NCI-H2107 (cell line): ENCODE measurements at places on chromosomes 3 and 15.

DNA sequence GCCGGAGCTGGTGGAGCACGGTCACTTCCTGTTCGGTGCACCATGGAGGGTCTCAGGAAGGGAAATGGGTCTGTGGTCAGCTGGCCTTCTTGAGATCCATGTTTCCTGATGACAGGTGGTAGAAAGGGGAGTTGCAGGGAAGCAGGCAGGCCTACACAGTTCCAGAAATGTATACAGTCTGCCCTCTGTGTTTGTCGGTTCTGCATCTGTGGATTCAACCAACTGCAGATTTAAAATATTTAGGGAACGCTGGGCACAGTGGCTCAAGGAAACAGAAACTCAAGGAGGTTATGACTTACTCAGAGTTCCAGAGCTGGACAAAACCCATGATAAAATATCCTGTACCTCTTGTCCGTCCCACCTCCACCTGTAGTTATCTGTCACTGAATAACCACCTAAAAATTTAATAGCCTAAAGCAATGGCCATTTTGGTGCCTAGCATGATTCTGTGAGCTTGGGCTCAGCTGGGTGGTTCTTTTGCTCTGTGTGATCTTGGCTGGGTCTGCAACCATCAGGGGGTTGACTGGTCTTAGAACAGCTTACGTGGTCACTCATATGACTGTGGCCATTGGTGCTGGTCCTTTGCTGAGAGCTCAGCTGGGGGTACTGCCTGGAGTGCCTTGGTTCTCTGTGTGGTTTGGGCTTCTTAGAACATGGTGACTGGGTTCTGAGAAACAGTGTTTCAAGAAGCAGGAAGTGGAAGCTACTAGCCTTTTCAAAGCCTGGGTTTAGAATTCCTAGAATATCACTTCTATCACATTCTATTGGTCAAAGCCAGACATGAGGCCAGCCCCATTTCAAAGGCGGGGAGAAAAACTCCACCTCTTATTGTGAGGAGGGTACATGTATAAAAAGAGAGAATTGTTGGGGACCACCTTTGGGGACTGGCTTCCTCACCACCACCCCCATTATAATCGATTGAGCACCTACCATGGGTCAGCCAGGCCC is 239.7 kb upstream of the BHLHE40 start:
- no peak for DNase-seq

- DNase-seq = peak; percentile 88
Measured at GRCh38 chr3:128584412-128585020, 66.1 kb downstream of the RPN1 start.

GRCh38 chr3:38347421-38348200 is 1.0 kb downstream of the XYLB start:
- no peak for DNase-seq

GRCh38 chr3:170454509-170454908 is 35.8 kb downstream of the CLDN11 start:
- no peak for DNase-seq

GRCh38 chr3:149407898-149408297 is 30.4 kb upstream of the TM4SF1 start:
- DNase-seq = no peak

GRCh38 chr3:190252080-190252479 is 70.2 kb downstream of the CLDN1 start:
- no peak for DNase-seq

DNA sequence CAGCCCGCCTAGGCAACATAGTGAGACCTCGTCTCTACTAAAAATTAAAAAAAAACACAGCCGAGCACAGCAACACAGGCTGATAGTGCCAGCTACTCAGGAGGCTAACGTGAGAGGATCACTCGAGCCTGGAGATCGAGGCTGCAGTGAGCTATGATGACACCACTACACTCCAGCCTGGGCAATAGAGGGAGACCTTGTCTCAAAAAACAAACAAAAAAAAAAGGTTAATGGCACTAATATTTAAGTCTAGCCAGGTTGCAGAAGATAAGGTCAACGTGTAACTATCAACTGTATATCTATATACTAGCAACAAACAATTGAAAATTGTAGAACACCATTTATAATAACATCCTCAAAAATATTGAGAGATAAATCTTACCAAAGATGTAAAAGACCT is 75.1 kb downstream of the MYO9A start:
- DNase-seq = no peak

DNA sequence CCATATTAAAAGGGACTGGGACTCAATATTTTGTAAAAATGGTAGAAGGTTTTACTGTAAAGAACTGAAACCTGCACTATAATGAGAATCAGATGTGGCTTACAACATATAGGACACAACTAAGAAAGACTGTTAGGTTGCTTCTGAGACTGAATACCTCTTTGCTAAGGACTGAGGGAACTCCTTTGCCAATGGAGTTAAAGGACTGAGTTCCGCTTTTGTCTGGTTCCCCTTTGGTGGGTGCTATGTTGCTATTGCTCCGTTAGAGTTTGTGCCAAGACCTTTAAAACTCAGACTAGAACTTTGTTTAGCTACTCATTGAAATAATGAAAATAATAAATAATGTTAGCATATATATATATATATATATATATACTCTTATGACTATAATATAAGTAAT is 147.8 kb upstream of the KCNMB2 start:
- DNase-seq = no peak

DNA sequence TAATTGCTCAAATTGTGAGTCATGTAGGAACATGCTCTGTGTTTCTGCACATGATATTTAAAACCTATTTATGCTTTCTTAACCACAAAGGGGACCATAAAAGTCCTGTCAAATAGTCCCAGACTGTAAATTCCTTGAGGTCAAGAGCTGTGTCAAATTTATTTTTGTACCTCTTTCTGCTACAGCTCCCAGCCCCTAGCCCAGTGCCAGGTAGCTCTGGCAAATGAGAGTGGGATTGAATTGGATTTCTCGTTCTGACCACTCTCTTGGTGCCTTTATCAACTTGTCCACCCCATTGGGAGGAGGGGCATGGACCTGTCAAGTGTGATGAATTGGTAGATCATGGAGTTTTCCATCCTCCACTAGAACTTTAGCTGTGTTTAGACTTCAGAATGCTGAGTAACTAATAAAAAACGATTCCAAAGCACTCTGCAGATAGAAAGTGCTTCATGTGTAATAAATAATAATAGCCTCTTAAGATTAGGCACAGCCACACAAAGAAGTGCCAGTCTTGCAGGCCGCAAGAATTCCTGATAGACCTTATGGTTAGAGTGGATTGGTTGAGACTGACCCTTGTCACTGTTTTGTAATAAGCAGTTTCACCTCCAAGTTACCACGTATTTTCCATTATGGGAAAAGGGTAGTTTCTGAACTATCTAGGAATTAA is 120.4 kb downstream of the LPP start:
- DNase-seq = no peak

GRCh38 chr3:53103397-53104296 is 26.6 kb downstream of the RFT1 start:
- DNase-seq = no peak

GRCh38 chr15:94777037-94777436 is 545.7 kb downstream of the MCTP2 start:
- DNase-seq = no peak

DNA sequence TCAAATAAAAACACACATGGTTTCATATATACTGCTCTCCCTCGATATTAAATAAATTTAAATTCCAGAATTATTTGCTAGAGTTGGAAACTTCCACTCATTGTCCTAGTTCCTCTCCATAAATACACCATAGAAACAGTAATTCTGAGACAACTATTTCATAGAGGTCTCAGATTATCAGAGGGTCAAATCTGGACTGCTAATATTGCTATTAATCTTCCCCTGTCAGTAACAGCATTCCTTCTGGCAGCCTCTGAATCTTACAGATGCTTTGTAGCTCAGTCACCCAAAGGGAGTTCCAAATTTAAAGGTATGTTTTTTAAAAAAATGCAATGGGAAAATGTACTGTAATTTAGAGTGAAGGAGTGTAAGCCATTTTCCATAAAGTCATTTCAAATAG is 428.8 kb downstream of the PYDC2 start:
- DNase-seq = no peak
